ENCODE measurements at places on chromosomes 5 and 9. TPM values are rescaled to one million over a fixed set of nuclear protein-coding genes. Genes with fewer than 3 reads are reported as not detected.

PNPLA7 gene
- 0.75 TPM for total RNA-seq

PCDHB4 gene
- total RNA-seq, result 0.05 TPM

C9orf153 gene
- total RNA-seq, result not detected

DNM1 gene
- total RNA-seq, result 82.3 TPM

NME5 gene
- not detected for total RNA-seq

CWC27 gene
- total RNA-seq, result 15.5 TPM

SLC6A7 gene
- total RNA-seq, result not detected

ABO gene
- not detected for total RNA-seq

PCDHB11 gene
- total RNA-seq, result 0.11 TPM

LRRC19 gene
- total RNA-seq, result not detected

SLCO4C1 gene
- not detected for total RNA-seq

CSF2 gene
- 0.39 TPM for total RNA-seq

ENTREP1 gene
- 0.48 TPM for total RNA-seq

SPINK7 gene
- total RNA-seq, result not detected

PLK2 gene
- total RNA-seq, result 95.9 TPM

RABGAP1 gene
- 15.5 TPM for total RNA-seq

LMX1B gene
- total RNA-seq, result 1.7 TPM

IL13 gene
- total RNA-seq, result not detected

FOXD4L3 gene
- total RNA-seq, result not detected

TSSK1B gene
- not detected for total RNA-seq
